ENCODE measurements at places on chromosomes 6 and 20.

- no peak for DNase-seq
These were observed 99.9 kb downstream of the RTN4IP1 start for GRCh38 chr6:106529438-106529837.

DNA sequence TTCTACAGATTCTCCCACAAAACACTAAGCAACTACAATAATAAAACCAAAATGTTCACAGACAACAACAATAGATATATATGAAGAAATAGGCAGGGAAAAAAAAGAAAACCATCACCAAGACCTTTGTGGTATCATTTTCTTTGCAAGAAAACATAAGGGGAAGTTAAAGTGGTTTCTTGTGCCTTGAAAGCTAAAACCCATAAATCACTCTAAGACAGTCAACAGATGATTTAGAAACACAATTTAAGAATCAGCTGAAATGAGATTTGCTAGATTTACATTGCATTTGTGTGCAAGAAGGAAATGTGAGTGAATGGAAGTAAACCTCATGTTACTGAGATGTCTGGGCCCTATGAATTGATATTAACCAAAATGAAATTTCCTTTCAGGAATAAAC is 1265.4 kb upstream of the GJE1 start:
- no peak for DNase-seq

GRCh38 chr6:127423921-127424320 is 35.3 kb downstream of the KIAA0408 start:
- no peak for DNase-seq

DNA sequence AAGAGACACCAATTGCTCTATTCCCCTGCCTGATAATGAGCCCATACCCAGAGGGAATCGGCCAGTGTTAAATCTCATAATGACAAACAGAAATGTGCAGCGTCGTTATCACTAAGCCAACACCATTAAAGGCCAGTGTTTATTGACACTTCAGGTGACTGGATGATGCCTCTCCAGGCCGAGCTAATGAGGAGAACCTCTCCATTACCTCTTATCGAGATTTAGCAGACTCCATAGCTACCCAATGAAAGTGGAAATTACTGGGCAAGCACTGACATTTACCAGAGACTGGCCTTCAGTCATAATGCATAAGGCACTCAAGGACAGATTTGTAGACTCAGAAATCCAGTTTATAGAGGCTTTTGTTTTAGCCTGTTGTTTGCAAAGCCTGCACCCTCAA is 669.5 kb downstream of the MAFB start:
- no peak for DNase-seq

DNA sequence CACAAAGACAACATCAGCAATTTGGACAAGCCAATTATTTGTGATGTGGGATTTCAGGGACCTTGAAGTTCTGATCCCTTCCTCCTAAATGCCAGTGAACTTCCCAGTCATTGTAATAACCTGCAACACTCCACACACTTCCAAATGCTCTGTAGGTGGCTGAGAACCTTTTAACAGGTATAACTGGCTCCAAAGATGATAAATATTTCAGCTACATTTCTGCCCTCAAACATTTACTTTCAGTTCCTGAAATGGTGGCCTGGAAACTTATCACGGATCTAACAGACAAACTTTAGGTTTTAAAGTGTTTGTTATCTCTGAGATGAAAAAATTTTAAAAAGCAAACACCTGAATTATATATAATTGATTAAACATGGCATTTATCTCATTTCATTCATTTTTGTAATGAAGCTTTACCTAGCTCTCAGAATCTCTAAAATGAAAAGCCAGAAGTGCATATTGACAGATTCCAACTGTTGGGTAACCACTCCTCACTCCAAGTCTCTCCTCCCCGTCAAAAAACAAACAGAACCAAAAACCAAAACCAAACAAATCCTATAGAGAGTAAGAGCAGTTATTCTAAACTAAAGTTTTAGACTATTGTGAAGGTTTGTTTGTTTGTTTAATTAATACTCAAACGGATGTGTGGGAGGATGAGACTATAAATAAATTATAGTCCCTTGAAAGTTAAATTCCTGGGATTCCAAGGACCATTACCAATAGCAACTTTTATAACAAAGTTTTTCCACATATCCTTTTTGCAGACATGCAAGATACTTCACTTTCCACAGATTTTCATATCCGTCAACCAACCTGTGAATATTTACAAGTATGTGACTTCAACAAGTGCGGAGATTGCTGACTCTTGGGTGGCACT is 12.4 kb upstream of the KIAA0408 start:
- no peak for DNase-seq

DNA sequence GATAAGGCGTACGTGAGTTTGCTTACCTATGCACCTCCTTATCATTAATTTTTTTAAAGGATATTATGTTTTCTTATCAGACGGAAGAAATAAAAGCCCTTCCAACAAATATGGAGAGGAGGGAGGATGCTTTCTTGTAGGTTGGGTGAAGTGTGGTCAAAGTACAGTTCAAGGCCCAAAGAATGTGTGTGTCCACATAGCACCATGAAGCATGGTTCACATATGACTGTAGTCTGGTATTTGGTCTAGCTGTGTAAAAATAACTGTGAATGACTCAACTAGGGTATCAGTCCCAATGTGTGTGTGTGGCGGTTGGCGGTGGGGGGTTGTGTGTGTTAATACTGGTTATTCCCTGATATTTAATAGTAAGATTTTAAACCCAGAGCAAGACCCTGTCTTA is 212.7 kb downstream of the TMEM242 start:
- no peak for DNase-seq

GRCh38 chr6:105995391-105995865 is 90.7 kb upstream of the PRDM1 start:
- no peak for DNase-seq

- DNase-seq, result no peak
These were observed 1.7 kb upstream of the VSTM2L start for GRCh38 chr20:37901240-37901639.

DNA sequence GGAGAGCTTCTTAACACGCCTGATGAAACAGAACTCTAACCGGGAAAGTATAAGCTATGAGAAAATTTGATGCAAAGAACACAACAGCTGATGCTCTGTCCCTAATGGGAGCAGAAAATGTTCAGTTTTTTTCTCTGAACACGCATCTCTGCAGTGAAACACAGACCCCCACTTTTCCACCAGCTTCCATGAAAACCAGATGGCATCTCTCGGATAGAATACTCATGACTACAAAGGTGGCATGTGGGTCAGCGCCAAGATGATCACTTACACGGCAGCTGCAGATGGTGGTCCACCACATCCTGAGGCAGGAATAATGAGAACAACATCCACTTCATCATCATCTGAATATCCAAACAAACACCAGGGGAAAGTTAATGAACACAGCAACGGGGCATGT is 85.2 kb upstream of the CNR1 start:
- DNase-seq, result no peak

DNA sequence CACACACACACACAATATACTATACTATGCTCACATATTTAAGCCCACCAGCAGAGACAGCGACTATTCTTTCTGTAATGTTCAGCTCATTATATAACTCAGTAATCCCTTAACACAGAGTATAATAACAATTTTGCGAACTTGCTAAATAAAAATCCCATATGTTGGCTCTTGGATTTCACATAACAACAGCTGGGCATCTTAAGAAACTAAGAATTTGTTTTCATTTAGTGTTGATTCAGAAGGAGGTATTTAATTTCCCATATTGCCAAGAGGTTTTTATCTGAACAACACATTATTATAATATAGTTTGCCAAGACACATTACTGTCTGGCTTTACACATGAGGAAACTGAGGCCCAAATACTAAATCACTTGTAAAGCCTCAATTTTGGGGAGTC is 7.4 kb downstream of the ECT2L start:
- no peak for DNase-seq

DNA sequence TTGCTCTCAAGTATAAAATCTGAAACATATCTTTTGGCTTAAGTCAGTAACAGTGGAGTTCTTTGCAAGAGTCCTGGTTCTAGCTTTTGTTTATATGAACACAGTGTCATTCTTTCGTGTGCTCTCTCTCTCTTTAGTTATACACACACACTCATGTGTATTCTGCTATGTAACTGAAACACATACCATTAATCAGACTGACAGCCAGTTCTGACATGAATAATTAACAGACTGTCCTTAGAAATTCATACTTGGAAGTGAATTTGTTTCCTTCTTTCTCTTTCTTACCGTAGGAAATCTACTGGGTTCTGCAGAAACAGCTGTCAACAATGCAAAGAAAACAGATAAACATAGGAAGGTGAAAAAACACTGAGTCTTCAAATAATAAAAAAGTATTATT is 2.5 kb downstream of the MCM9 start:
- no peak for DNase-seq

GRCh38 chr20:37142708-37143107 is 36.4 kb upstream of the RPN2 start:
- DNase-seq, result no peak

DNA sequence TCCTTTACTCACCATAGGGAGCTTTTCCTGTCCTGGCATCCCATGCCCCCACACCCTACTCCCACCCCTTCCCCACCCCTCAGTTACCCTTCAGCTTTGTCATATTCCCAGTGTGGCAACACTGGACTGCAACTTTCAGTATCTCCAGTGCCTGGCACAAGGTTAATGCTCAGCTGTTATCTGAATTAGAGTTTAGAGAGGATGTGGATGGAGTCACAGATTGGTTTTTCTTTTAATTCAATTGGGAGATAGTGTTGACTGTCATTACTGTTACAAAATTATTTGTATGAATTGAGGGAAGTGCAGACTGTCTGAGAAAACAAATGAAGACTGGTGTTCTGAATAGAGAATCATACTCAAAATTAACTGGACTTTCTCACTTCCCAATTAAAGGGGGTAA is 89.9 kb downstream of the TULP4 start:
- no peak for DNase-seq

- DNase-seq, result peak; percentile 14
These were observed 671.4 kb downstream of the RFPL4B start for GRCh38 chr6:113018351-113019151.

DNA sequence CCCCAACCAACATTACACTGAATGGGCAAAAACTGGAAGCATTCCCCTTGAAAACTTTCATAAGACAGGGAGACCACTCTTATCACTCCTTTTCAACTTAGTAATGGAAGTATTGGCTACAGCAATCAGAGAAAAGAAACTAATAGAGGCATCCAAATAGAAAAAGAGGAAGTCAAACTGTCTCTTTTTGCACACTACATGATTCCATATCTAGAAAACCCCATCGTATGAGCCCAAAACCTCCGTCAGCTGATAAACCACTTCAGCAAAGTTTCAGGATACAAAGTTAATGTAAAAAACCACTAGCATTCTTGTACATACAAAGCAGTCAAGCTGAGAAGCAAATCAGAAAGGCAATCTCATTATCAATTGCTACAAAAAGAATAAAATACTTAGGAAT is 580.4 kb upstream of the PTCHD4 start:
- no peak for DNase-seq

- DNase-seq, result no peak
These were observed 105.9 kb downstream of the TOX2 start for GRCh38 chr20:44020406-44021148.

GRCh38 chr6:75800133-75800532 is 51.1 kb downstream of the MYO6 start:
- DNase-seq, result no peak

DNA sequence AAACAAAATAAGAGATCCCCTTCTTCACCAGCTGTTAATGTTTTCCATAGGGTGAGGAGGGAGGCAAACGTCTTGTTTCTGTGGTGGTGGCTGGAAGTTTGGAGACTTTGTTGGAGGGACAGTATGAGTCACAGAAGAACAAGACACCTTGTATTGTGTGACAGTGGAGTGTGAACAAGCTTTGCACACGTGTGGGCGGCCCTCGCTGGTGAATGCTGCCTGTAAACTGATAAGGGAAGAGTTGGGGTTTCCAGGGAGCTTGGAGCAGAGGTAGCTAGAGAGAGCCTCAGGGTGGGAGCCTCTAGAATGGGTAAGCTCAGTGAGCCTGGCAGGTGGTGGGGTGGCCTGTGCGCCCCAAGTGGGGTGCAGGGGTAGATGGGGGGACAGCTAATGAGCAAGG is 78.3 kb downstream of the ZDHHC14 start:
- no peak for DNase-seq

GRCh38 chr20:37375227-37375626 is 29.3 kb downstream of the SRC start:
- no peak for DNase-seq

- DNase-seq, result no peak
These were observed 415.6 kb downstream of the GJA1 start for GRCh38 chr6:121851056-121851455.

GRCh38 chr20:10319855-10320254 is 101.2 kb downstream of the SNAP25 start:
- no peak for DNase-seq

DNA sequence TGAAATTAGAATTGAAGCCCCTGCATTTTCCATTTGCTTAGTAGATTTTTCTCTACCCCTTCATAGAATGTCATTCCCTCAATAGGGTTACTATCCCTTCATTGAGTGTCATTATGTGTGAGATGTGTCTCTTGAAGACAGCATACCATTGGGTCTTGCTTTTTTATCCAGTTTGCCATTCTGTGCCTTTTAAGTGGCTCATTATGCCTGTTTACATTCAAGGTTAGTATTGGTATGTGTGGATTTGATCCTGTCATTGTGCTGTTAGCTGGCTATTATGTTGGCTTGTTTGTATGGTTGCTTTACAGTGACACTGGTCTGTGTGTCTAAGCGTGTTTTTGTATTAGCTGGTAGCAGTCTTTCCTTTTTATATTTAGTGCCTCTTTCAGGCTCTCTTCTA is 25.7 kb upstream of the TCF21 start:
- no peak for DNase-seq

GRCh38 chr6:125868252-125868651 is 77.5 kb downstream of the NCOA7 start:
- DNase-seq, result no peak

DNA sequence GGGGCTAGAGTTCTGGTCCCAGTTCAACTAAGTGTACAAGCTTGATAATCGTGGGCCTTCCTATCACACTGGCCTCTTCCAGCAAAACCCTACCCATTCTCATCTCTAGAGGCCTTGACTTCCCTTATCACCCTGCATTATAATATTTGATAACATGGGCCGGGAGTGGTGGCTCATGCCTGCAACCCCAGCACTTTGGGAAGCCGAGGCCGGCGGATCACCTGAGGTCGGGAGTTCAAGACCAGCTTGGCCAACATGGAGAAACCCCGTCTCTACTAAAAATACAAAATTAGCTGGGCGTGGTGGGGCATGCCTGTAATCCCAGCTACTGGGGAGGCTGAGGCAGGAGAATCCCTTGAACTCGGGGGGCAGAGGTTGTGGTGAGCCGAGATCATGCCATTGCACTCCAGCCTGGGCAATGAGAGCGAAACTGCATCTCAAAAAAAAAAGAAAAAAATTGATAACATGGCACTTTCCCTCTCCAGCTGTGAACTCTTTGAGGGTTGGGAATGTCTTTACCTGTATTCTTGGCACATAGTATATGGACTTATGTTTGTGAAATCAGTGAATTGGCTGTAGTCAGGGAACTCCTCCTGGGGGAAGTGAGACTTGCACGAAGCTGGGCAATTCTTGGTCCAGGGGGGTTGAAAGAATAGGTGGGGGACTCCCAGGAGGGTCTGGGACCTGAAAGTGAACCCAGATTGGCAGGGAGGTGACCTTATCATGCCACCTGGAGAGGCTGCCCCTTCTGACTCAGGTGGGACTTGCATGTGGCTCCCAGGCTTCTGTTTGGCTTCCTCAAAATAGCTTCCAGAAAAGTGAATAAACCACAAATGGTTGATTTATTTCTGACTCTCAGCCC is 915 bp upstream of the C6orf47 start:
- no peak for DNase-seq

GRCh38 chr6:61711849-61712248 is 574.2 kb downstream of the KHDRBS2 start:
- no peak for DNase-seq

- no peak for DNase-seq
These were observed 234.9 kb downstream of the OGFRL1 start for GRCh38 chr6:71523548-71523947.

All from fibroblast of the conjunctiva (primary cell).